ENCODE measurements at places on chromosomes 7 and 10.

DNA sequence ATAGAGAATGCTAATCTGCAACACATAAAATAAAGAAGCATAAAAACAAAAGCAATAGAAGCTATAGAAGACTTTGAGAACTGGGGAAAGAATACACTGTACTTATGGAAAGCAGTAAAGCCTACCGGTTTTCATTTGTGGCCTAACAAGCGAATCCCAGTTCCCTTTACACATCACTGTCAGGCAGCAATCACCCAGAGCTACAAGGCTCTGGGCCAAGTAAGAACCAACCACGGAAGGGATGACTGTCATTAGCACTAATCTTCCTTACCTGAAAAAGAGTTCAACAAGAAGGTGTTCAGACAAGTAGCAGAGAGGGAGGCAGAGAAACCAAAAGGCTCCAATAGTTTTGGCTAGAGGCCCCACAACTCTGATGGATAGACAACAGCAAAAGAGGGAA, 15.0 kb downstream of the CCDC6 start:
- no peak for DNase-seq

GRCh38 chr10:121078036-121078435, 226.9 kb downstream of the WDR11 start:
- DNase-seq: no peak

GRCh38 chr7:27438881-27439589, 196.4 kb downstream of the EVX1 start:
- DNase-seq: no peak

GRCh38 chr10:49783645-49784044, 21.5 kb upstream of the OGDHL start:
- no peak for DNase-seq

DNA sequence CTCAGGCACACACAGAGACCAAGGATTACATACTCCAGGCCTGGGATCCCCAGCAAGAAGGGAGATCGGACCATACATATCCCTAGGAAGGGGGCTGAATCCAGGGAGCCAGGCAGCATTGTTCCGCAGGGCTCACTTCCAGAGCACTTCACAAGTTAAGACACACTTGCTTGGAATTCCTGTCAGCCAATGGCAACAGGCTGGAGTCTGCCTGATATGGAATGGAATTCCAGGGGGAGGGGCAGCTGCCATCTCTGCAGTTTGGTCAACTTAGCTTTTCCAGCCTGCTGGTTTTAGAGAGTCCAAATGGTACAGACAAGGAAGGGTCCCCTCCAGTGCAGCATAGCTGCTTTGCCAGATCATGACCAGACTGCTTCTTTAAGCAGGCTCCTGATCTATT, 290.0 kb upstream of the GLI3 start:
- no peak for DNase-seq

- DNase-seq: no peak
Observed at GRCh38 chr10:48814933-48815332, 124.7 kb downstream of the LRRC18 start.

- DNase-seq: peak; percentile 83
Observed at GRCh38 chr10:113958631-113959382, 84.9 kb upstream of the ADRB1 start.

DNA sequence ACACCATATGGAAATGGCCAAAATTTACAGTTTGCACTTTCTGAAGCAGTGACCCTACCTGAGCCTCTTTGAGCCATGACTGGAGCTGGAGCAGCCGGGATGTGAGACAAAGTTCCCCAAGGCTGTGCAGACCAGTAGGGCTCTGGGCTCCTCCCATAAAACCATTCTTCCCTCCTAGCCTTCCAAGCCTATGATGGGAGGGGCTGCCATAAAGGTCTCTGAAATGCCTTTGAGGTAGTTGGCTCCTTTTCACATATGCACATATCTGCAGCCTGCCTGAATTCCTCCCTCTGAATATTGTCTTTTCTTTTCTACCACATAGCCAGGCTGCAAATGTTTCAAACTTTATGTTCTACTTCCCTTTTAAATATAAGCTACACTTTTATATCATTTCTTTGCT, 516.6 kb upstream of the POM121L12 start:
- no peak for DNase-seq

DNA sequence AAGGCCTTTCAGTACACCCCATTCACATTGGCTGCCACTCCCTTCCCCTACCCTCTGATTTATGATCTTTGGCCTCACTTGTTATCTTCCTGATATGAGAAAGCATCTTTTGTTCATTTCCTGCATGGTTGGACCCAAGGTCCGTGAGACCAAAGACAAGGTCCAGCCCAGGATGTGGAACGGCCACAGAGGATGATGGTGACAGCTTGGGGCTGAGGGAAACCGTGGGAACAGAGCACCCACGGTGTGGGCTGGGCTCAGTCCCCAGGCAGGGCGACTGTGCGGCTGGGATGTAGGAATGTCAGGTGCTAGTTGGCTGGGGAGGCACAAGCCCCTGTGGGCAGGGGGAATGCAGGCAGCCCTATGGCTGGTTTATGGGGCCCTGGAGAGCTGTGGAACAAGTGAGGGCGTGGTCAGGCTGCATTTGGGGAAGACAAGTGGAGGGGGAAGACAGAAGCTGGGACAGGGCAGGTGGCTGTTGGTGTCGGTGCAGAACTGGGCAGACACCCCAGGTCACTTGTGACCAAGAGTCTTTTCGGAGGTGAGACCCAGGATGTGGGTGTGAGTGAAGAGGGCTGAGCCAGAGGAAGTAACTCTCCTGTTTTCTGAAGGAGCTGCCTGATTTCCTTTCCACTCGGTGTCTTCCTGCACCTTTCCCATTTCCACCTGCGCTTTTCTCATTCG, 51.7 kb upstream of the IGFBP3 start:
- DNase-seq: no peak

DNA sequence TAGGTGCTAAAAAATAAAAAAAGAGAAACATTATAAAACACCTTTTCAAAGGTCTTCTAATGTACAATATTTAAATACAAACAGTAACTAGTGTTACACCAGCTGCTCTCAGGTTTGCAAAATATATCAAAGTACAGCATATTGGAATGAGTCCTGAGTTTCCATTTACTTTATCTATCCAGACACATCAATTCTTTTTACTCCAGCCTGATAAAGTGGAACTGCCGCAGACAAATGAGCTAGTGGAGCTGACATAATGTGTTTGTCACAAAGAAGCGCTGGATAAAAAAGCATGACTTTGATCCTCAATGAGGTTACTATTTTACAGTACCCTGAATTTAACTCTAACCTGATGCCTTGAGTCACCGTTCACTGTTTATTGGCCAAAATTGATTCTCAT, 1243.1 kb downstream of the GATA3 start:
- DNase-seq: no peak

- no peak for DNase-seq
Observed at GRCh38 chr7:70886547-70886946, 245.4 kb upstream of the GALNT17 start.

DNA sequence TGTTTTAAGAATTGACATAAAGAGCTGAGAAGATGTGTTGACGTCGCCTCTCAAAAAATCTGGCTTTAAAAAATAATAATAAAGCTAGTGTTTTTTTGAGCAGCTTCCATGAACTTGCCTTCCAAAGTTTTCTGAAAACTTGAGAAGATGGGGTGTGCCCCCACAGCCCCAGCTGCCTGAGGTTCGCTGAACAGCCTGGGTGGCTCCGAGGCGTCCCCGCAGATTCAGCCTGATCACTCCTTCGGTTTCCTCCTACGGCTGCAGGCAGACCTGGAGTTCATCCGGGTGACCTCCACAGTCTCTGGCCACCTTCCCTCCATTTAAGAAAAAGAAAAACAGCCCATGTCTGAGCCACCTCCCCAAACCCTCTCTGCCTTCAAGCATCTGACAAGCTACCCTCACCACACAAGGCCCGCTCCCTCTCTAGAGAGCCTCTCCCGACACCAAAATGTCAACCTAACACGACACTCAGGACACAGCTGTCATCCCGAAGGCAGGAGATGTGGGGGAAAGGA, 177.8 kb downstream of the PTPRN2 start:
- no peak for DNase-seq

- DNase-seq: no peak
Observed at GRCh38 chr10:103676058-103676785, 179.2 kb downstream of the SH3PXD2A start.

GRCh38 chr7:41830271-41830670, 127.4 kb upstream of the INHBA start:
- no peak for DNase-seq

DNA sequence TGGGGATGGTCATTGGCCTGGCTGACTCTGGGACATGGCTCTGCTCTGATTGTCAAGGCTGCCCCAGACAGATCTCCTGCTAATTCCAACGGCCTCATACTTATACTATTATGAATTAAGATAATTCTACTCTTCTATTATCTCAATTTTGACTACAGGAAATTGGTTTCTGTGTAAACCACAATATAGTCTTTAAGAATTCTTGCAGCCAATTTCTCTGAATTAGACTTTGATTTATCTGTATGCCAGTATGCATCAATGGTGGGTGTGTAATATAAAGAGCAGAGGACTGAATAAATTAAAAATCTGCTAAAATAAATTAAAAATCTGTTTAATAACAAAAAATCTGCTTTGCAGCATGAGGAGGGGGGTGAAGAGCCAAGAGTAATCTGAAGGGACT, 27.0 kb downstream of the HIBADH start:
- DNase-seq: no peak

GRCh38 chr7:27119412-27119911, 11.1 kb downstream of the HOXA4 start:
- no peak for DNase-seq

DNA sequence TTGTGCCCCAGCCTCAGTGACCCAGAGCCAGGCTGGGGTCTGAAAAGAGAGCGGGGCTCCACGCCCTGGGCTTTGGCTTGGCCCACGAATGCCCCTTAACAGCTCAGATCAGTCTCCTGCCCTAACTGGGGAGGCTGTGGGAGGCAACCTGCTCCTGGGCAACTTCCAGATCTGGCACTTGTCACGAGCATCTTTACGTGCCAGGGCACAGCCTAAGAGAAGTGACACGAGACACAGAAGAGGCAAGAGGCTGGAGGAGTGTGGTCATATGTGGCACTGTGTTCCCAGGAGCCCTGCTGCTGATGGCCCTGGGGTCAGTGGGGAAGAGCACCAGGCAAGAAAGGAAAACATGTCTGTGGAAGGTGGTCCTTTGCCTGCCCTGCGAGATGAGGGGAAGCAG, 97.8 kb upstream of the BTBD16 start:
- no peak for DNase-seq

DNA sequence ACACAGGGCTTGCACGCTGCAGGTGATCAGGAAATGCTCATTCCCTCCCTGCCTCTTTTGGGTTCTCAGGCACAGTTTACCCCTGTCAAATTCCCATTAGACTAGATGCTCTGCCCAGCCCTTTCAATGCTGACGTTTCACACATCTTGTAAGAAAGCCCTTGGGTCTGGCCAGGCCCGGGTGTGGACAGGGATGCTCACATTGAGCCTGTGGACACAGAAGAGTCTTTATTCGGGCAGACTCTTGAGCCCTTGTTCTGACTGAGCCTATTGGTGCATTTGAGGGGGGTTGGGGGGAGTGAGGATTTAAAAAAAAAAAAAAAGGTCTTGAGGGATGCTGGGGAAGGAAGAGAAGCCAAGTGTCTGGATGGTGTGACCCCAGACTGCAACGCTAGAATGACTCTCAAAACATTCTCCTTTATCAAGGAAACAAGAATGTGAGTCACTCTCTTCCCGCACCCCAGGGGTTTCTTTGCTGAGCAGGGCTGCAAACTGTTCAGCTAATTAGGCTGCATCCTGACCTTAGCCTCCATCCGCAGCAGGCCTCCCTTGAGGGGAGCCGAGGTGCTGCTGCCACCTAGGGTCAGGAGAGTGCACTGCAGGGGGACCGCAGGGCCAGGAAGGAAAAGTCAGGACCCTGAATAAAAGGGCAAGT, 53.6 kb upstream of the TMEM72 start:
- DNase-seq: no peak

DNA sequence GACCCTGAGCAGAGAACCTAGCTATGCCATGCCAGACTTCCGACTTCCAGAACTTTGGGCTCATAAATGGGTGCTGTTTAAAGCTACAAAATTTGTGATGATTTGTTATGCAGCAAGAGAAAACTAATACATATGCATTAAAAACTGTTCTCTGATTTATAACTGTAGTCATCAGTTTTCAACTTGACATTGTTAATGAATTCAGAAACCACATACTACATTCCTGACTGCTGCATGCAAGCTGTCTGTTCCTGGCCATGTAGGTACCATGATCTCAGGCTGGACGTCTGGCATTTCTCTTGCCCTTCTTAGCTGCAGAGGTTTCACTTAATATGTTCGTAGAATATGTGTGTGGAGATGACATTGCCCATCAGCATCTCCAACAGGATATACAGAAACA, 28.4 kb downstream of the MKX start:
- DNase-seq: no peak

- no peak for DNase-seq
Observed at GRCh38 chr10:69362471-69362954, 54.2 kb downstream of the TACR2 start.

GRCh38 chr7:51352174-51353100, 35.8 kb upstream of the COBL start:
- no peak for DNase-seq

GRCh38 chr10:97037365-97038361, 148.1 kb downstream of the SLIT1 start:
- DNase-seq: peak; percentile 72

- no peak for DNase-seq
Observed at GRCh38 chr10:13681528-13681927, 94.8 kb downstream of the PRPF18 start.

GRCh38 chr7:50610521-50611277, 45.5 kb upstream of the DDC start:
- no peak for DNase-seq

DNA sequence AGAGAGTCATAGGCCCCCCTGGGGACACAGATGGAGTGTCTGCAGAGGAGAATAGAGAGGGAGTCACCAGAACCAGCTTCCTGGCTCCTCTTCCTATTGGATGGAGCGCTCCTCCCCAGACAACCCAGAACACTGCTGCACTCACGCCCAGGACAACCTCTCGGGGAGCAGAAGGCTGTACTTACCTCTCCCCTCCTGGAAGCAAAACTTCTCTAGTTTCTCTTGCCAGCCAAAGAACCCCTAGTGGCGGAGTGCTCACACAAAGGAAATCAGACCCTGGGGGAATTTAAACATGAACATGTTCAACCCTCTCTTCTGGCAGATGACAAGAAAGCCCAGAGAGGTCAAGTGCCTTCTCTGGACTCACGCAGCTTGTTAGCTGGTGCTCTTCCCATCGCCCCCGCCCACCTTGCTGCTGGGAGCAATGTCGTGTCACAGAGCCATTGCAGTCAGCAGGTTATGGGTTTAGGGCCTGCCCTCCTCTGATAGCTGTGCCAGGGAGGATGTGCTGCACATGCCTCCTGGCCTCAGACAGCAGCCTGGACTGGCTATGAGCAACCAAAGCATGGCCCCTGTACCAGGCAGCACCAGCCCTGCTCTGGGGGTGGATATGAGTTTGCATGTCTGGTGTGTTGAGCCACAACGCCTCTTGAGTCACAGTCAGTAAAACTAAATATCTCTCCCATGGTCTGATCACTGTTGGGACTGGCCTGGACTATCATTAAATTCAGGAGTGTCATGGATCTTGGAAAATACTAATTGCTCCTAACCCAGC, 84.4 kb downstream of the SLIT1 start:
- no peak for DNase-seq

GRCh38 chr7:32330602-32331001, 159.6 kb downstream of the LSM5 start:
- no peak for DNase-seq

Measured in right lobe of liver (tissue), 6 donors.